ENCODE measurements at places on chromosomes 1 and 21.
A peak's percentile ranks its signal among the peaks of the same experiment; 100 is the strongest.

DNA sequence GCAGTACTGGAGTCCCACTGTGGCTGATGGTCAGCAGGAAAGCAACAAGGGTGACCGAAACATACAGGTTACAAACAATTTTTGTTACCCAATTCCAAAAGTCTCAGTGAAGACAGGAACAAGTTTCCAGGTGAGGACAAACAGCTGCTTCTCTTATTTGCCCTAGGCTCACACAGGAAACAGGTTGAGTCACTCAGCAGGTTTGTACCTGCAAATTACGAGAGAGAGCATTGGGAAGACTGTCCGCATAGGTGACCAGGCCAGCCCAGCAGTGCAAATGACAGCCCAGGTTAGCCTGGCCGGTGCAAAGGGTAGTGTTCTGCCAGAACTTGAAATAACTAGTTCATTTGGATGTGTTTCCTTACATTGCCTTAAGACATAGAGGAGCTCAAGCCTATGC lies 40.0 kb upstream of the DSCAM start:
- H3K4me3 ChIP-seq = no peak overlapping the region
- DNase-seq = no peak
- H3K27ac ChIP-seq = no peak overlapping the region

- H3K27me3 ChIP-seq = no peaks in the 10 kb centered on the region
- no peak overlapping the region for H3K4me3 ChIP-seq
- peaks cover 13% of the 10 kb centered on the region for H3K36me3 ChIP-seq
- DNase-seq = no peak
- peak overlapping the region; percentile 19 for H3K27ac ChIP-seq
Measured at GRCh38 chr1:156291226-156292061, 4.0 kb downstream of the GLMP start.

GRCh38 chr1:65658122-65658521 lies 134.6 kb upstream of the PDE4B start:
- no peak overlapping the region for H3K27ac ChIP-seq
- peaks cover 5% of the 10 kb centered on the region for H3K27me3 ChIP-seq
- no peak for DNase-seq
- no peaks in the 10 kb centered on the region for H3K4me1 ChIP-seq
- no peak overlapping the region for H3K4me3 ChIP-seq

DNA sequence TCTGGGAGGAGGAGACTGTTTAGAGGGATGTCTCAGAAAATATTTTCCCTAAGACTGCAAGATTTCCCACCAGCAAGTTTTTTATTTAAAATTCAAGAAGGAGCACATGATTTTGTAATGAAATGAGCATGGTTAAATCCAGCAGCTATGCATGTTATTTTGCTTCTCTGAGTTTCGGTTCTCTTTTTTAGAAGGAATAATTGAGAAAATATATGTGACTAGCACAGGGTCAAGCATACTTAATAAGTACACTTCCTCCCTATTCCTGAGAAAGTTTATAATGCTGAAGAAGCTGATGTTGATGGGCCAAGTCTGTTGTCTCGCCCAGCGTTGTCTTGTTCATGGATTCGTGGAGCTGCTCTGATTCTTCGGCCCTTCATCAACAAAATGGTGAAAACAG lies 51.2 kb downstream of the EXO1 start:
- H3K4me1 ChIP-seq = no peaks in the 10 kb centered on the region
- H3K4me3 ChIP-seq = no peak overlapping the region
- H3K27ac ChIP-seq = no peak overlapping the region

- no peak for DNase-seq
- no peaks in the 10 kb centered on the region for H3K4me1 ChIP-seq
Measured at GRCh38 chr1:209989525-209989924, 51.5 kb downstream of the SYT14 start.

GRCh38 chr21:17900281-17900989 lies 81.3 kb upstream of the C21orf91 start:
- H3K4me3 ChIP-seq = no peak overlapping the region
- no peak overlapping the region for H3K27ac ChIP-seq
- no peaks in the 10 kb centered on the region for H3K27me3 ChIP-seq
- peaks cover 22% of the 10 kb centered on the region for H3K4me1 ChIP-seq

DNA sequence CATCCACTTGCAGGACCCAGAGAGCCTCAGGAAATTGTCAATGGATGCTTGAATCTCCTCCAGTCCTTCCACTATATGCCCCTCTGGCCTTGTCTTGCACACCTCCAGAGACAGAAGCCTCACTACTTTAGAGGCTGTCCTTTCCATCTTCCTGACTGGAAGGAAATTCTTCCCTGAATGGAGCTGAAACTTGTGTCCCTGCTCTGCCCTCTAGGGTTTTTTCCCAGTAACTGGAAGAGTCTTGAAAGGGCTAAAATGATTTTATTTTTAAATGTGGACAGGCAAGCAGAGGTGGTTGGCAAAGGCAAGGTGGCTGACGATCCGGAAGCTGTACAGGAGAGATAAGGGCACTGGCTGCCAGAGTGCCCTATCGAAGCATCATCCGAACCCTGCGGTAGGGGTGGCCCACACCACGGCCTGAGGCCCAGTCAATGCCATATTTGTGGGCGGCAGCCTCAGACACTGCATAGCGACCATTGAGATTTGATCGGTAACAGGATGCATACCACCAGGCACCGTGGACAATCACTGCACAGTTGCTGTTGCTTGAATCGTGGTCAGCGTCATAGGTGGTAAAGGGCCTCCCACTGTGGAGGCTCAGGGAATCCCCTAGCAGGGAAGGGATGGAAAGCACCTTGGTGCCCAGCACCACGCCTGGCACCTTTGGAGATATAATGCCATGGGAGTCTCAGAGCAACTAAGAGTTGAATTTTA lies 2.3 kb upstream of the MAP3K6 start:
- H3K27ac ChIP-seq = no peak overlapping the region
- DNase-seq = no peak
- peaks cover 47% of the 10 kb centered on the region for H3K4me1 ChIP-seq

- no peak overlapping the region for H3K27ac ChIP-seq
- peaks cover under 1% of the 10 kb centered on the region for H3K27me3 ChIP-seq
- no peak overlapping the region for H3K4me3 ChIP-seq
- no peaks in the 10 kb centered on the region for H3K4me1 ChIP-seq
Measured at GRCh38 chr1:33819913-33820311, 44.0 kb upstream of the HMGB4 start.

GRCh38 chr1:212628813-212629415 lies 20.4 kb downstream of the ATF3 start:
- H3K27ac ChIP-seq = no peak overlapping the region
- DNase-seq = no peak
- H3K27me3 ChIP-seq = peaks cover 3% of the 10 kb centered on the region
- peaks cover 2% of the 10 kb centered on the region for H3K36me3 ChIP-seq
- H3K4me3 ChIP-seq = no peak overlapping the region

DNA sequence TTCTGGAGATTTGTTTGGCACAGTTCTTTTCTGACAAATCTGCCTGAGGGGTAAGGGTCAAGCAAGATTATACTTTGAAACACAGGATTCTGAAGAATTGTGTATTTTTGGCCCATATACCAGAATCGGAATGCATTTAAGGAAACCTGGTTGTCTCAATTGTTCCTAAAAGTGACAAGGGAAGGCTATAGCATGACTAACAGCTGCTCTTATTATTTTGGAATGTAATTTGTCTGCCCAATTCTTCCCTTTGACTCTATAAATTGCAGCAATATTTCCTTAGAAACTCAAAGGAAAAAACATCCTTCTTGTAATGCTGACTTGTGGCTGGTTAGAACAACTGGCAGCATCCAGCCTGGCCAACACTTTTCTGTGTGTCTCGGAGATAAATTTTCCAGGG lies 15.8 kb upstream of the VCAM1 start:
- peaks cover 34% of the 10 kb centered on the region for H3K27me3 ChIP-seq
- H3K4me3 ChIP-seq = no peak overlapping the region
- DNase-seq = no peak
- peaks cover 9% of the 10 kb centered on the region for H3K4me1 ChIP-seq
- no peak overlapping the region for H3K27ac ChIP-seq
- no peaks in the 10 kb centered on the region for H3K36me3 ChIP-seq

DNA sequence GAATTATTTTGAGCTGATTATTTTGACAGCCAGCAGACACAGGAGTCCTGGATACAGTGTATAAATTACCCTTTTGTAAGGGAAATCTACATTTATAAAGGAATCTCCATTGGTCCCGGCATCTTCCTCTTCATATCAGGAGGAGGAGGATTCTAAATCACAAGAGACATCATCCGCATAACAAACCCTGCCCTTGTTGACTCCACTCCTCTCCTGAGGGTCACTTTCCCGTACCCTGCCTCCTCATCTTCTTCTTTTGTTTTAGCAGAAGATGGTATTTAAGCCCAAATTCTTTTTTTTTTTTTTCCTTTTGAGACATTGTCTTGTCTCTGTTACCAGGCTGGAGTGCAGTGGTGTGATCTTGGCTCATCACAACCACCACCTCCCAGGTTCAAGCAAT lies 14.6 kb upstream of the PKNOX1 start:
- H3K4me3 ChIP-seq = no peak overlapping the region
- H3K36me3 ChIP-seq = no peaks in the 10 kb centered on the region
- no peak overlapping the region for H3K27ac ChIP-seq
- no peaks in the 10 kb centered on the region for H3K4me1 ChIP-seq
